Left colon (tissue), 2 donors: ENCODE measurements at places on chromosomes 3 and 15. TPM values are rescaled to one million over a fixed set of nuclear protein-coding genes. Genes with fewer than 3 reads are reported as not detected.

Gene CFAP100
- total RNA-seq, result not detected

Gene HTR3C
- not detected for total RNA-seq

Gene PLSCR5
- not detected for total RNA-seq

Gene GRAMD2A
- total RNA-seq, result 6.3 TPM

Gene ZNF80
- not detected for total RNA-seq

Gene SPSB4
- 0.14 TPM for total RNA-seq

Gene NLGN1
- 2.0 TPM for total RNA-seq

Gene VGLL3
- 5.1 TPM for total RNA-seq

Gene MTHFS
- 22.0 TPM for total RNA-seq

Gene GOLGA8Q
- not detected for total RNA-seq

Gene KY
- total RNA-seq, result 0.25 TPM

Gene ISG20
- total RNA-seq, result 85.5 TPM

Gene CSPG5
- total RNA-seq, result 0.46 TPM

Gene P2RY13
- 1.5 TPM for total RNA-seq

Gene DYNLT2B
- 1.7 TPM for total RNA-seq

Gene AGBL1
- total RNA-seq, result 0.22 TPM

Gene POC1A
- 7.4 TPM for total RNA-seq

Gene NR1I2
- 90.8 TPM for total RNA-seq

Gene KLHL25
- total RNA-seq, result 6.0 TPM

Gene NPAP1
- not detected for total RNA-seq

Gene NMB
- 1.8 TPM for total RNA-seq

Gene ZDHHC23
- 48.3 TPM for total RNA-seq

Gene CAND2
- total RNA-seq, result 0.64 TPM

Gene CADPS
- 4.4 TPM for total RNA-seq

Gene HRG
- total RNA-seq, result not detected

Gene PPP1R14D
- total RNA-seq, result 171 TPM

Gene SEMA3B
- 116 TPM for total RNA-seq

Gene CAMKV
- 0.12 TPM for total RNA-seq

Gene SPATA12
- not detected for total RNA-seq

Gene CLRN1
- total RNA-seq, result not detected
